Psoas muscle (tissue), 8 donors: ENCODE measurements at places on chromosomes 1 and 21. TPM values are rescaled to one million over a fixed set of nuclear protein-coding genes. Genes with fewer than 3 reads are reported as not detected.

GRCh38 chr1:21322681-21323016 is 32.4 kb upstream of the ECE1 start:
- DNase-seq: no peak

DNA sequence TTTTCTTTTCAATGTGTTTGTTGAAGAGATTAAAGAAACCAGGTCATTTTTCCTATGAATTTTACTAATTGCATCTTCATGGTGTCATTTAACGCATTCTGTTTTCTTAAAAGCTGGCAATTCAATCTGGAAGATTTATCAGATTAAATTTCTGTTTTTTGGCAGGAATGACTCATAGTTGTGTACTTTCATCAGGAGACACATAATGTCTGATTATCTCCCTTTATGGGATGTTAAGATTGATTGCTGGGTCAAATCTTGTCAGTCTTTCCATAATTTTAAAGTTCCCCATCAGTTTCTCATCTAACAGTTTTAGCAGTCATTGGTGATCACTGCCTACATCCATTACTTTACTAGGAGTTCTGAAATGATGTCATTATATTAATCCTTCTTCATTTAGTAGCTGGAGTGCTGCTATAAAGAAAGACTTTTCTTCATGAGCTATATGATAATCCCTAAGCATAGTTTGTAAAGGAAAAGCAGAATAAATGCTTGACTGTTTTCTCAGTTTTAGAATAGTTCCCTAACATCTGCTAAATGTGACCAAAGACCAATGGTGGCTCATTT is 72.8 kb upstream of the MAP10 start:
- DNase-seq: no peak

- DNase-seq: no peak
These were observed 83.5 kb downstream of the SPAG17 start for GRCh38 chr1:118101515-118101844.

GPR161 gene
- 0.38 TPM for polyA plus RNA-seq

GRCh38 chr1:33718186-33718585 is 145.7 kb upstream of the HMGB4 start:
- DNase-seq: no peak

KLHDC7A gene
- polyA plus RNA-seq: not detected

DNA sequence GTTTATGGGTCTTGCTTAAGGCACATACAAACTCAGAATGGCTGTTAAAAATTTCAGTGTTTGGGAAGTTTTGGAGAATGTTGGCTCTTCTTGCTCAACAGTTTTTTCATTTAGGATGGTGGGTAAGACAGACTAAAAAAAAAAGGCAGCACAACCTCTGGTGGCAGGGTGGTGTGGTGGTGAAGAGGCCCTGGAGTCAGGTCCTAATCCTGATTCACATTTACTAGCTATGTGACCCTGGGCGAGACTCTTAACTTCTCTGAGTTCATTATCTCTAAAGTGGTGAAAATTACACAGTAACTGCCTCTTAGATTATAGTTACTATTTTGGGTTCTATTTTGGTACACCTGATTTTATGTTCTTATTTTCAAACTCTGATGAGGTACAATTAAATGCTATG is 11.6 kb downstream of the UAP1 start:
- DNase-seq: no peak

DNA sequence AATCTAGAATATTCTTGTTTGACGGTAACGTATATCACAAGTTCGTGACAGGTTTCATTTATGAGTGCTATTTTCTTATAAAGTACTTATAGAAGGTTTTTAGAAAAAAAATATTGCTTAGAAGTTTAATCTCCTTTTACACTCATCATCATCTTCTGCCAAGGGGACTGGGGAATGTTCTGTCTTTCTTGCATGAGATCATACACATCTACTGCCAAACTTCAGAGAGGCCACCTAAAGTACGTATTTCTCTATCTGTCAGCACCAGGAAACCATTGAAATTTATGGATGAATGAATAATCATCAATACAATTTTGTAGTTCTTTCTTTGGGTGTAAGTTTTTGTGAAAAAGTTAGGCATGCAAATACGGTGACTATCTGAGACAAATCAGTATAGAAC is 245.8 kb downstream of the SPATA17 start:
- no peak for DNase-seq

DNA sequence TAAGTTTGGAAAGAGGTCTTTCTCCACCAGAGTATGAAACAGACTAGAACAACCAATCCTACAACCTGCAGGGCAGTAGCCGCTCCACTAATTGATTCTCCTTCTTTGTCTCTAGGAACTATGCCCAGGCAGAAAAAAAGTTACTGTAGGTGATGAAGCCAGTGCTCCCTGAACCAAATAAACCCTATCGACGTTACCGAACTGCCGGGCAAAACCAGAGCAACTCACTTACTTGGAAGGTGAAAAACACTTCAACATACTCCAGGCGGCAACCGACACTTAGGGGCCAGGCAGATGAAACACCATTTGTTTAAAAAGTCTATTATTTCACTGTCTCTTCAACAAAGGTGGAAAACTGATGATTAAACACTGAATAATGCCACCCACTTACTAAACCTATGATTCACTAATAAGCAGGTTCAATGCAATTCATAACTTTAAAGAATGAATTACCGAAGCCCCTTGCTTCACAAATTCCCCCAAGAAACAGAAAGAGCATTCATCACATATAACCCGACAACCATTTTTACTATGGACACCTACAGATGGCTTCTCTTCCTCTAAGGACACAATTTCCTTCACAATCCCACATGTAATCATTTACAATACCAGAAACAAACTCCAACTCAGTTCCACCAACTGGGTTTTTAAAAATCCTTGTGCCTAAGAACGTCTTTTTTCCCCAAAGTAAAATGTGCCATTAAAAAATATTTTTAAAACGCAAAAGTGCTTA is 1.6 kb downstream of the NRIP1 start:
- no peak for DNase-seq

GJB4 gene
- not detected for polyA plus RNA-seq

GRCh38 chr1:91751275-91751674 is 134.7 kb downstream of the TGFBR3 start:
- peak; percentile 40 for DNase-seq

STUM gene
- polyA plus RNA-seq: 0.96 TPM

- no peak for DNase-seq
These were observed 42.9 kb upstream of the LGALS8 start for GRCh38 chr1:236480758-236481436.

- DNase-seq: no peak
These were observed 116.2 kb downstream of the DISP1 start for GRCh38 chr1:222931023-222931422.

DNA sequence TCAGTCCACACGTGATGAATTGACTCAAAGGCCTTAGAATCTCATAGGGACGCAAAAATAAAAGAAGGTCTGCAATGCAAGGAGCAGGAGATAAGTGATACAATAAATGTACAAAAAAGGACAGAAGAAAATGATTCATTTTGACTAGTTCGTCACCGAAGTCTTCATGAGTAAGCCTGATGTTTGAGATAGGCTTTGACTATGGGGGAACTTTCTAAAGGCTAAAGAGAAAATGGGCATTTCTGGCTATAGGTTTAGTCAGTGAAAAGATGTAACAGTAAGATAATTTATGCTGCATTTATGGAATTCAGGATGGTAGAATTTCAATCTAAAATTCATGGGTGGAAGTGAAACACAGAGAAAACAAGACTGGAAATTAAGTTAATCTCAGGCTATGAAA is 163.0 kb downstream of the ADGRL4 start:
- no peak for DNase-seq

BACH1 gene
- polyA plus RNA-seq: 9.8 TPM

DNA sequence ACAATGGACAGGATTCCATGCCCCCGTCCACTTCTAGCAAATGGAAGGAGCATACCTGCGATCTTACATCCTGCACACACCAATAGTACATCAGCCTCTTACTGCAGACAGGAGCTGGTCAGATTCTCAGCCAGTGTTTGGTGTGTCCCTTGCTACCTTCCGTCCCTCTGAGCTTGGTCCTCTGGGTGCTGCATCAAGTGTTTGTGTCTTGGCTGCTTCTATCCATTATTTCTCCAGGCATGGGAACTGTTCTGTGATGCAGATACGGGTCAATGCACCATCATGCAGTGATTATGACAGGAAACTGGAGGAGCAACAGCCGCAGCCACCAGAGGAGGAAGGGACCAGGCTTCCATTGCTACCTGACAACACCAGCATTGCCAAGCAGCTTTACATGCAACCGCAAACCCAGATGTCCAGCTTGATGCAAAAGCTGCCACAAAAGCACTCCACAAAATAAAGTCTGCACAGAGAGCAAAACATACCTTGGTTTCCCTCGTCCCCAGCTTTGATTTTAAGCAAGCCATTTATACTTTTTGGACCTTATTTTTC is 21.9 kb upstream of the OVAAL start:
- no peak for DNase-seq

- peak; percentile 55 for DNase-seq
These were observed 73.3 kb downstream of the PLPP3 start for GRCh38 chr1:56505792-56506743.
